ENCODE measurements at places on chromosomes 2 and 18.

- DNase-seq: no peak
Measured at GRCh38 chr2:144151405-144151804, 368.5 kb downstream of the ZEB2 start.

- DNase-seq: no peak
Measured at GRCh38 chr2:216015722-216016464, 2.5 kb upstream of the MREG start.

DNA sequence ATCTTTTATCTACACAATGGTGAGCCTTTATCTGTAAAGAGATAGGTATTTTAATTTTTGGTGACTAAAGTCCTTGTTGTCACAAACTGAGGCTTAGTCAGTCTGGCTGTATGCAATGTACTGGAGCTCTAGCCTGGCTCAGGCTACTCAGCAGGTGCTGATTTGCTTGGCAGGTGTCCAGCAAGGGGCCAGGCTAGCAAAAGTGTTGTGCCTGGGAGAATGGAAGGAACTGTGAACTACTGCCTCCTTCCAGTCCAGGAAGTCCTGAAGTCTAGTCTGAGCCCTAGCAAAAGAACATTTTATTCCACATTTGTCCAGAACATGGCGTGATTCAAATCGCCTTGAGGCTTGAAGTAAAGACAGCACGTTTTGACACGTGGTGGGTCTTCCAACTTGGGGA lies 260.5 kb downstream of the CCDC85A start:
- DNase-seq: no peak

- DNase-seq: no peak
Measured at GRCh38 chr2:9990736-9991135, 39.2 kb downstream of the GRHL1 start.

- DNase-seq: no peak
Measured at GRCh38 chr2:17476064-17476463, 42.2 kb downstream of the RAD51AP2 start.

DNA sequence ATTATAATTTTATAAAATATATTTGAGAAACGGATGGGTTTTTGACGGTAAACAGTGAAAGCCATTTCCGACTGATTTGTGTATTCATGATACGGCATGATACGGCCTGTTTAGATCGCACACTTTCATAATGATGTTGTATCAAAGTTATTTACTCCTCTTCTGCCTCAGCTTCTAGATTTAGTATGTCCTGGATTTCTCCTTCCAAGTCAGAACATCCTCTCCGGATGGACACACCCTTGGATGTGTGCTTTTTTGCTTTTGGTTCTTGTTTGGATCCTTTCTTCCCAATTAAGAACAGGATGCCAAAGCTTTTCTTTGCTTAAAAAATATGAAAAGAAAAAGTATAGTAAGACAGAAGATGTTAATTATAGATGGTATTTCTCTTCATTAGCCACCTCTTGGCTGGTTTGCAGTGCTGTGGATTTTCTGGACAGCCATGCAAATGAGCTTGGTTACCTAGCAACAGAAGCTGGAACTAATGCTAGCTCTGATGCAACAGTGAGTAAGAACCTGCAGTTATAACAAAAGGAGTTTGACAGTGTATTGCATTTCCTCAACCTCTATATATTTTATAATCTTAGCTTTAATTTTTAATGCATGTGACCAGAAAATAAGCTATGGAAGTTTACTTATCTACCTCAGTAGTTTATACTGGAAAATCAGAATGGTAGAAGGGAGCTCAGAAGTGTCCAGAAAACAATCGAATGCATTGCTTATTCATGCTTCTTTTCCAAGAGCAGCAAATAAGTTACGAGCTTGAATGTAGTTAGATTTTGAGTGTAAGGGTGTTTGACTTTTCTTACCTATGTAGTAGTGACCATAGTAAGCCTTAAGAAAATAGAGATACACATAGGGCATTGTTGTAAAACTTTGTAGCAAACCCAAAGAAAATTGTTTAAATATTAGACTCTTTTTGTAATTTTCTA lies 27.9 kb downstream of the RMND5A start:
- DNase-seq: no peak

DNA sequence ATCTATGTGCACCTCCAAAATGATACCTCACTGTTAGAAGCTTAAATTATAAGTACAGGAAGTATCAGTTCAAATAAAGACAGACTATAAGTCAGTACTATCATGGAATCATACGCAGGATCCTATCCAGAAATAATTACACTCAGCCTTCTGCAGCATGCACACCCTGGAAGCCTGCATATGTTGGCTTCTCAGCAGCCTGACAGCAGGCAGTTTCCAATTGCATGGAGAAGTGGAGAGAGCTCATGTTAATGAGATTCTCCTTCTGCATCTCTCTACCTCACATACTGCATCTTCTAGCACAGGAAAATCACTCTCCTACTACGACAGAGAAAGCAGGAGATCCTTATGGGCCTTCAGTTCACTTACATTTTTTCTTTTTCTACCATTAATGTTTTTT lies 20.5 kb downstream of the NR4A2 start:
- no peak for DNase-seq

DNA sequence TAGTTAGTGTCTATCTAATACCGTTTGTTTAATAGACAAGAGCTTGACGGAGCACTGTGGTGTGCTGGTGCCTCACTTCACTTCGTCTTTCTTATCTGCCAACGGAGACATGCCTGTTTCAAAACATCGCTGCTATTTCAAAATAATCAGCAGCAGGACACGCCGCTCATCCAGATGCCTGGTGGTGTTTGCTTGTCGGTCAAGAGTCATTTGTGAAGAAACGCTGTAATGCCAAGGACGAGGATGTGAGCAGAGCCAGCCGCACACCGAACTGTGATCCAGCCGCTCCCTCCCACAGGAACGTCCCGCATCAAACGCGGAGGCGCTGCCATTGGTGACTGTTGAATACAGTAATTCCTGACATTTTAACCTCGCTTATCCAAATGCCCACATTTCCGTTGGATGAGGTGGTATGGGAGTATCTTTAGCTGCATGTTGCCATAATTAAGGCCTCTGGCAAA lies 432.4 kb downstream of the FBXO15 start:
- no peak for DNase-seq

DNA sequence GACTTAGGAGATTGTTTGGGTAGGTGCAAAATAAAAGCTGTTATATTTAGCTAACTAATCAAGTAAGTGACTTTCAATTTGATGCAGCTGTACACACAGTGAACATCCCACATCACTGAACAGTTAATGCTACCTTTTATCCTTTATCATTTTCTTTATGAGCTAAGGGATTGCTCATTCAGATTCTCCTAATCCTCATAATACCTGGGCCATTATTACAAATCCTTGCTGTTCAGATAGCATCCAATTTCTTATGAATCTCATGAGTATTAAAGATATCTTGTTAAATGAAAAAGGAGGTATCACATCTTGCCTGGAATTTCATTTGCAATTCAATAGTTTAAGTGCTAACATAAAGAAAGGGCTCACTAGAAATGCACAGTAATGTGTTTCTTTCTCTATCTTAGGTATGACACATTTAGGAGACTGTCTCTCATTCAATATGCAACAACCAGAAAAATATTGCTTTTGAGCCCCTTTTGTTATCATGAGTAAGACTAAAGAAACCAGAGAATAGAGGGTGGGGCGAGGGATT lies 918.5 kb downstream of the CBLN2 start:
- DNase-seq: no peak

GRCh38 chr2:109689182-109689930 lies 75.2 kb downstream of the SOWAHC start:
- no peak for DNase-seq

- no peak for DNase-seq
Measured at GRCh38 chr2:105754994-105755393, 10.3 kb downstream of the NCK2 start.

DNA sequence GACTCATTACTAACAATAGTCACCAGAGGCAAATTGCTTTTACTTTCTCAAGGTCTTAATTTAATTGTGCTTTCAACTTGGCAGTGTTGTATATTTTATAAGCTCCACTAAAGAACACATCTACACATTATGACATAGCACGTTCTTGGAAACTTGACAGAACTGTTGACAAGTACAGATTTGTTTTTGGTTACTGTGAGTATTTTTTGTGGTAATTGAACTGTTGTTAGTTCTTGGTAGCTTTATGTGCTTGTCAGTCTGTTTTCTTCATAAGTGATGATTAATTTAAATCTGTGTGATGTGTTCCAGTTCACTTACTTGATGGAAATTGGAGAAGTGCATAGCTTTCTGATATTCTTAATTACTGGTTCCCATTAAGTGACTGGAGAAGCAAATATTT lies 63.9 kb downstream of the COMMD1 start:
- no peak for DNase-seq

DNA sequence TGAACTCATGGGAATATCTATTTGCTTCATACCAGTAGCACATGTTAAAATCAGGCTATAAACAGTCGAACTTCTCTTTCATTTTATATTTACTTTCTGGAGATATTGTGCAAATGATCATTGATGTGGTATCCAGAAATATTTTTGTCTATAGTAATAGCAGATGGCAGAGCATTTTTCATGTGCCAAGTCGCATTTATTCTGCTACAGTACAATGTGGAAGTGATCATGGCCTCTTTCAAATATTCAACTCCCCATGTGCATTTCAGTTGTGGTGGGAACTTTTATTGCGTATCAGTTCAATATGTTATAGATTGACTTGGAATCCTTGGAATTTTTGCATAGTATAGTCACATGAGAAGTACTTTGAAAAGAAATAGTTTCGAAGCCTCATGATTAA lies 57.4 kb downstream of the RHBDD1 start:
- no peak for DNase-seq

DNA sequence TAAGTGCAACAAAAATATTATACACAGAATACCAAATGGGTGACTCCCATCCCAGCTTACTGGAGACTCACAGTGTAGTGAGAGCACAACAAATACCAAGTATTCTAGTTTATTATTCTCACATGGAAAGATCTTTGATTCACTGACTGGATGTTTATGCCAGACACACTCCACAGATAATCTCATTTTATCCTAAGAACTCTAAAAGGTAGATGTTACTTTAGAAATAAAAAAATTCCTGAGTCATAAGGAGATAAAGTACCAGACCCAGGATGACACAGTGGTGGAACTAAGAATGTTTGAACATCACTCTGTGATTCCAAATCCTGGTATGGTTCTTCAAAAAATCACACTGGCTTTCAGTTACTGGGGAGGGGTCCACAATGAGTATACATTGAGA lies 136.2 kb downstream of the CDH2 start:
- no peak for DNase-seq

- DNase-seq: no peak
Measured at GRCh38 chr2:33526132-33526531, 49.7 kb downstream of the RASGRP3 start.

DNA sequence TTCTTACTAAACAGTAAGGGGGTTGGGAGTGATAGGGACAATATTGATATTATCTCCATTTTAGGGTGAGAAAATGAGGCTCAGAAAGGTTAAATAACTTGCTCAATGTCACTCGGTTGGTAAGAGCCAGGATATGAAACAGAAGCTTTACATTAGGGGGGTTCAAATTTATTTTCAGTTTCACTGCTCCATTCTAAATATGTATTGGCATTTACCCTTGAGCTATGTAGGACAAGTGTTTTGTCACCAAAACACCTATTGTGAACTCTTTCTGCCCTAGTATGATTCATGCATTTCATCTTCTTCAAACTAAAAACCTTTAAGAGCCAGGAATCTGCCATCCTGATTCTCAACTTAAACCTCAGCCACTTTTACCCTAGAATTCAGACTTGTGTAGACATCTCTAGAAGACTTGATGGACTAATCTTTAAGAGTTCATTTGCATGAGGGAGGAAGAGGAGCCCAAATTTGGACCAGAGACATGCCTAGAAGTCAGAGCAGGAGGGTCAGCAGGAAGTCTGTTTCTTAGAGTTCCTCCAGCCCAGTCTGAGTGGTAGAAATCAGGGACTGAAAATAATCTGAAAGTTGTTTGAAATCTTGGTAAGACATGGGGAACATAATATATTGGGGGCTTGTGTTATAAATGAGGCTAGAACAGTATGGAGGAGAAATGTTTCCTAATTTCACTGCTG lies 129.4 kb upstream of the ATP5MC3 start:
- no peak for DNase-seq

DNA sequence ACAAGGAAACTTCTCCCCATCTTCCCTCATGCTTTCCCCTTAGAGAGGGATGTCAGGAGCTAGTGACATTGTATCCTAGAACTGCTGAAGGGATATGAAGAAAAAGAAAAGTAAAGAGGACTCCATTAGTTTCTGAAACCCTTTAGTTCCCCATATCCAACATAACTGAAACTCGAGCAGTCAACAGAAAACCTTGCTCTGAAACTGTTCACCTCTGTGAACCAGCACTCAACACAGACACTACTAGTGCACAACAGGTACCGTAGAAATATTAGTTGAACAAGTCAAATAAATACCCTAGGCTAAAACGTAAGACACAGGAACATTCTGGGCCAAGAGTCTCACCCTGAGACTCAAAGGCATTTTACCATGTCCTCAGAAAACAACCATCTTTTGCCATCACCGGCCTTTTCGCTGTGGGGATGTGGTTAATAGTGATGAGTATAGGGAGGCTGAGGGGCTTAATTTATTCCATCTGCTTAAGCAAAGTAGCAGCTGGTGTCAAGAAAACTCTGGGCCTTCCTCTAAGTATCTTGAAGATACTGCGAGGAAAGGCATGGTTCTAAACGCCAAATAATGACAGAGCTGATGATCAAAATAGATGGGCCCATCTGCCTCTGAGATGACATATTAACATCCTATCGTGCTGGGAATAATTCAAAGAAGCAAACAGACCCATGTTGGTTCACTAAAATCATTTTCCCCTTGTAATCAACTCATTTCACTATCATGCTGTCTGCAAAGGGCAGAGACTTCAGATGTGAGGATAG lies 156.8 kb downstream of the STK39 start:
- DNase-seq: no peak

GRCh38 chr2:147490401-147491261 lies 354.2 kb upstream of the ACVR2A start:
- no peak for DNase-seq

All from activated CD4-positive, CD25-positive, alpha-beta regulatory T cell treated with anti-CD3 and anti-CD28 coated beads, Interleukin-2, amount 50 U/mL, for 72 hours (primary cell).